GM04504 (cell line): ENCODE measurements at places on chromosomes 1 and 21.

- no peak for DNase-seq
Measured at GRCh38 chr1:243316366-243316989, 60.6 kb downstream of the SDCCAG8 start.

- peak; percentile 95 for DNase-seq
Measured at GRCh38 chr1:31954607-31955283, 16.6 kb upstream of the PTP4A2 start.

- no peak for DNase-seq
Measured at GRCh38 chr1:71193153-71193552, 112.3 kb upstream of the ZRANB2 start.

DNA sequence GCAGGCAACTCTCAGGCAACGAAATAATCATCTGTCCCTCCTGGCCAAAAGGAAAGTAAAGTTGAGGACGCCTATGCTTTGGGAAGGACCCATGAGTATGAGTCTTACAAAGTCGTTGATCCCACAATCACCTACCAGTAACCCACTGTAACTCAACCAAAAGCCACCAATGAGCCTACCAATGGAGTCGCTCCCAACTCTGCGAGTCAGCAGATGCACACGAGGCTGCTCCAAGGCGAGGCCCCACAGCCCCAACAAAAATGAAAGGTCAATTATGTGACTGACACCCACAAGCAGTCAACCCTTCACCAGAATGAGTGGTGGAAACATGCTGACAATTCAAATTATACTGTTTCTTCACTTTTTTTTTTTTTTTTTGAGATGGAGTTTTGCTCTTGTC, 12.0 kb downstream of the SETD4 start:
- no peak for DNase-seq
